ENCODE measurements at places on chromosomes 3 and 15.

DNA sequence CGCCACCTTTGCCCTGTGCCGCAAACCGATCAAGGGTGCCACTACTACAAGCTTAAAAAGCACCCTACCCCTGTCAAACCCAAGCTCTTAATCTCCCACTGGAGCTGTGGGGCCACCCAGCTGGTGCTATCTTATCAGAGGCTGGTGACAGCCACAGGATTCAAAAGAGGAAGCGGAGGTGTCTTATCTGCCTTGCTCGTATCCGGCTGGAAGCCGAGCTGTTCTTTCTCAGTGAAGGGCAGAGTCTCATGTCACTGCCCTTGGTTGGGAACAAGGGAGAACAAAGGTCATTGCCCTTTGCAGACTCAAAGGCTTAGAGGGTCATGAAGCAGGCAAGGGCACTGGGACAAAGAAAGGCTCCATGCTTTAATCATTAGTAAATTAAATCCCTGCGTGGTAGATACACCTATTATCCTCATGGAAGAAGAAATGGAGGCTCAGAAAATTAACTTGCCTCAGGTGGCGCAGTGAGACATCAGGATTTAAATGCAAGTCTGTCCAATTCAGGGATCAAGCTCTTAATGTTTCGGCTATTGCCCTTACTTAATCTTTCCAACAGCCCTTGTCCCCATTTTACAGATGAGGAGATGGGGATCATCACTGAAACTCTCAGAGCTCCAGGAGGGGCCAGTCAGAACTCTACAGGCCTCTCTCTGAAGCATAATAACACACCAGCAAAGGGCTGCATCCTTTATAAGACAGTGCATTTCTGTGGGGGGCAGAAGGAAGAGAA is 360.0 kb upstream of the PROK2 start:
- peak; percentile 39 for DNase-seq

GRCh38 chr3:184357248-184358123 is 3.9 kb downstream of the CLCN2 start:
- DNase-seq: no peak

GRCh38 chr15:87711026-87711425 is 545.5 kb downstream of the NTRK3 start:
- no peak for DNase-seq

DNA sequence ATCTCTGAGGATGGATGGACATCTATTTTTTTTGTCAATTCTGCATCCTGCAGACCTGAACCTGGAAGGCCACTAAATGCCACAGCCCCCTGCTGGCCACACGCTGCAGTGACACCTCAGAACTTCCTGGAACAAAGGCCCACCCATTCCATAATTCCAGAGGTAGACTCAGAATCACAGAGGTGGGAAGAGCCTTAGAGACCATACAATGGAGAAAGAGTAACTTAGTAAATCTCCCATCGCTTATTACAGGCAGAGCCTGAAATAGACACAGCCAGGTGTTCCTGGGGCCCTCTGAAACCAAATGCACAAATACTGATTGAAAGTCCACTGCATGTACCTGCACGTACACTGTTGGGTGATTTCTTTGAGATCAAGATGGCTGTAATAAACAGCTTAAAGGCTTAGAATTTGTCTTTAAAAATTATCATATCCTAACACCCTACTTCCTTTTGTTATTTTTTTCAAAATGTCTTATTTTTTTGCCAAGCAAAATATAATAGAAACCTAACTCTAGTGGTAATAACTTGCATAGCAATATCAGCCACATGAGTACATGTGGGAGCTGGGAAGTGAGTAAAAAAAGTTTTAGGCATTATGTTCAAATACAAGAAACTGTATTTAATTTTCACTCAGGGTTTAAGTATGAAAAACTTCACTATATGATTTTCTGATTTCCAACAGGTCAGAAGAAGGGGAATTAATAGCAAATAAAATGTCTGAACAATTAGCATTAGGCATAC is 62.7 kb downstream of the EOMES start:
- DNase-seq: peak; percentile 78

- no peak for DNase-seq
These were observed 90.8 kb downstream of the OXNAD1 start for GRCh38 chr3:16355828-16356227.

- no peak for DNase-seq
These were observed 27.4 kb upstream of the PLXND1 start for GRCh38 chr3:129633751-129634481.

DNA sequence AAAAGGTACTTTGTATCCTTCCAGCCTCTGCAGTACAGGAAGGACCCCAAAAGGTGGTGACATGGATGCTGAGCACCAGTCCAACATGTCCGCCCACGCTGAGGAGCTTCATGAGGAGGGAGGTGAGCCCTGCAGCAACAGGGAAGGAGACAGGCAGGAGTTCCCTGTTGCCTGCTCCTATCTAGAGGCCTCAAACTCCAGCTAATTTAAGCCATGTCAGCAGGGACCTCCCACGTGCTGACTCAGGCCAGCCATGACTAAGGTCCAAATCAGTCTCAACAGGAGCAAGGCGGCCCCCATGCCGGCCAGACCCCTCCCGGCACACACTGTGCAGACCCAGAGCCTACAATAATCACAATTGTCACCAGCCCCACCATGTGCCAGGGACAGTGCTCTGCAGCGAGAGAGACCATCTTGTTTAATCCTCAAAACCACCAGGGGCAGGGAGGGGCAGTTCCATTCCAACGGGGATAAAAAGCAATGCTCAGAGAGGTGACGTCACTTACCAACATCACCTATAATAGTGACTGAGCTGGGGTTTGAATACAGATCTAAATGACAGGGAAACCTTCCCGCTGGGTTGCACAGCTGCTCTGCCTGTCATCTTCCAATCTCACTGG is 54.5 kb upstream of the GATA2 start:
- no peak for DNase-seq
